Peyer's patch (tissue), 4 donors: ENCODE measurements at places on chromosomes 12 and 14.
A peak's percentile ranks its signal among the peaks of the same experiment; 100 is the strongest.

GRCh38 chr14:83071888-83072501 lies 1538.3 kb upstream of the SEL1L start:
- no peak overlapping the region for H3K4me3 ChIP-seq
- no peak for DNase-seq
- no peak overlapping the region for H3K27ac ChIP-seq

GRCh38 chr14:58166005-58166983 lies 14.3 kb upstream of the ARMH4 start:
- no peak overlapping the region for H3K27ac ChIP-seq
- H3K4me1 ChIP-seq = no peaks in the 10 kb centered on the region
- no peaks in the 10 kb centered on the region for H3K27me3 ChIP-seq
- H3K36me3 ChIP-seq = no peaks in the 10 kb centered on the region
- no peak overlapping the region for H3K4me3 ChIP-seq
- peak; percentile 70 for DNase-seq

GRCh38 chr14:21669284-21669683 lies 4.3 kb downstream of the OR4E1 start:
- H3K4me3 ChIP-seq = no peak overlapping the region
- no peaks in the 10 kb centered on the region for H3K4me1 ChIP-seq
- no peak for DNase-seq

DNA sequence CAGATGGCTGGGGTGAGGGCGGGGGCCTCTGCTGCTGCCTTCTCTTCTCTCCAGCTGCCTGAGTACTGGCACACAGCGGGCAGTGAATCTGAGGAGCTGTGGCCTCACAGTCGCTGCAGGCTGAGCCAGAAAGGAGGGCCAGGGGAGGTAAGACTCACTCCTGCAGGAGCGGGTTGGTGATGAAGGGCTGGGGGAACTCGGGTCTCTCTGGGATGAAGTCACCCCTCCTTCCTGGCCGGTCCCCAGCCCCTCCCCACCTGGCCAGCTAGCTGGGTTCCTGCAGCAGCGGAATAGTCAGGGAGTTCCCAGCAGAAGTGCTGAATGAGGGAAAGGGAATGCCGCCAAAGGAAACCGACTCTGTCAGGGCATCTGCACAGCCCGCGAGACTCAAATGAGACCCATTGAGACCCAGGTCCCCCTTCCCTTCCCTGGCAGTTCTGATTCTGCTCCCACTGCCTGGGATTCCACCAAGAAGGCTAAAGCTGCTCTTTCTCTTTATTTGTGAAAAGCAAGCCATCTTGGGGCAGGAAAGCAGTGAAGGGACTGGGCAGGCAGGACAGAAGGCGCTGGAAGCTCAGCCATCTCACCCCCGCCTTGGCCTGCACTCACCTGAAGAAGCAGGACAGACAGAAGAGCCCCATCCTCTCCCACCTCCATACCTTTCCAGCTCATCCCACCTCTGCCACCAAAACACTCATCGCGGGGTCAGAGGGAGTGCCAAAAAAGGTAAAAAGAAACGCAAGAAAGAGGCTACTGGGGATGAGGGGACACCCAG lies 5.3 kb downstream of the NGB start:
- H3K27me3 ChIP-seq = peaks cover 3% of the 10 kb centered on the region
- DNase-seq = no peak
- no peaks in the 10 kb centered on the region for H3K36me3 ChIP-seq
- no peak overlapping the region for H3K27ac ChIP-seq
- no peaks in the 10 kb centered on the region for H3K4me1 ChIP-seq

DNA sequence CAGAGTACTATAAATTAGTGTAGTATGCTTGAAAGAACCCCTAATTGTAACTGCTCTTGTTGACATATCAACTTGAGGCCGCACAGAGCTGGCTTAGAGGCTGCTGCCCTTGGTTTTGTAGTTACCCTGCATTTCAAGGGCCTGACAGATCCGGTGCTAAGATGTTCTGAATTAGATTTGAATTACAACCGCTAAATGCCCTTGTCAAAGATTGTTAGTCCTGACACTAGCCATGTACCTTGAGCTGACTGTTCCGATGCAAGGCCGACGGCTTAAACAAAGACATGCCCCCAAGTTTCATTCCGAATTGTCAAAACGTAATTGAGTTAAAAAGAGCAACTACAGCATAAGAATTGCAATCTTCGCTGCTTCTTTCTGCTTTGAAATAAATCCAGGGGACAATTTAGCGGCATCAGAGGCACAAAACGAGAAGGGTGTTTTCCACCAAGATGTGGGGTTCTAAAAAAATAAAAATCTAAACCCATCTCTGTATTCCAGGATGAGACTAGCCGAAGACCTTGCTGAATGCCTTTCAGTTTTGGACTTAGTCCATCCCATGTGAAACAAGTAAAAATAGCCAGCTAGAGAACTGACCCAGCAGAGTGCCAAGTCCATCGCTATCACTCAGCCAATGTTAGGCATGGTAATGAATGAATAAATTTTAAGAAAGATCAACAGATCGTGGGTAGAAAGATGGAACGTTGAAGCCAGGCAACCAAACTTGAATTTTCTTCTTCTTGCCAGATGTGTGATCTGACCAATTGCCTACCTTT lies 148.7 kb downstream of the DICER1 start:
- no peaks in the 10 kb centered on the region for H3K27me3 ChIP-seq
- no peaks in the 10 kb centered on the region for H3K4me1 ChIP-seq
- DNase-seq = no peak
- H3K36me3 ChIP-seq = no peaks in the 10 kb centered on the region
- no peak overlapping the region for H3K4me3 ChIP-seq
- H3K27ac ChIP-seq = no peak overlapping the region

DNA sequence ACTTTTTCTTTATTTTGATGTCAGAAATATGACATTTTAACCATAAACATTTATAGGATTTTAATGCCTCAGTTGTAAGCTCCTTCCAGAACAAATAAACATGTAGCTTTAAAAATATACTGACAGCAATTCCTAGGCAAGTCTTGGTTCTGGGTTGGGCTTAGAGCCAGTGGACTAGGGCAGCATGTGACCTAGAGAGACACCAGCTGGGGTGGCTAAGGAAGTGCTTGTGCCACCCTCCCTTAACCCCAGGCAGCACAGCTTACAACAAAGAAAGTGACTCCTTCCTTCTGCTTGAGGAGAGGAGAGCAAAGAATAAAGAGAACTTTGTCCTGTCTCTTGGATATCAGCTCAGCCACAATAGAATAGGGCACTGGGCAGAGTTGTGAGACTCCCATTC lies 61.6 kb upstream of the KTN1 start:
- no peaks in the 10 kb centered on the region for H3K27me3 ChIP-seq
- DNase-seq = no peak
- H3K4me1 ChIP-seq = no peaks in the 10 kb centered on the region
- H3K36me3 ChIP-seq = no peaks in the 10 kb centered on the region
- no peak overlapping the region for H3K27ac ChIP-seq
- H3K4me3 ChIP-seq = no peak overlapping the region

DNA sequence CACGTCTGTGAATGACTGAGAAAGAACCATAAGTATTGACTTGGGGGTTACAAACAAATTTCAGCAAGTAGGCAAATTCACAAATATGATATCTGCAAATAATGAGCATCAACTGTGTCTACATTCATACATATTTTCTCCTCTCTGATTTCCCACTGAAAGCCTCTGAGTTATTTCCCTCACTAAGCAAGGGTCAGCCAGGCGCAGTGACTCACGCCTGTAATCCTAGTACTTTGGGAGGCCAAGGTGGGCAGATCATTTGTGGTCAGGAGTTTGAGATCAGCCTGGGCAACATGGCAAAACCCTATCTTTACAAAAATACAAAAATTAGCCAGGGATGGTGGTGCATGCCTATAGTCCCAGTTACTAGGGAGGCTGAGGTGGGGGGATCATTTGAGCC lies 80.8 kb downstream of the SLC25A21 start:
- H3K27me3 ChIP-seq = no peaks in the 10 kb centered on the region
- H3K4me1 ChIP-seq = no peaks in the 10 kb centered on the region
- no peak overlapping the region for H3K27ac ChIP-seq
- no peak overlapping the region for H3K4me3 ChIP-seq

GRCh38 chr12:6698352-6699046 lies 2.1 kb downstream of the PIANP start:
- H3K4me3 ChIP-seq = no peak overlapping the region
- H3K36me3 ChIP-seq = no peaks in the 10 kb centered on the region
- no peaks in the 10 kb centered on the region for H3K4me1 ChIP-seq

- no peaks in the 10 kb centered on the region for H3K27me3 ChIP-seq
- DNase-seq = no peak
- no peak overlapping the region for H3K4me3 ChIP-seq
- no peak overlapping the region for H3K27ac ChIP-seq
Observed at GRCh38 chr12:120851444-120851843, 52.7 kb downstream of the SPPL3 start.

- H3K27ac ChIP-seq = no peak overlapping the region
- H3K27me3 ChIP-seq = no peaks in the 10 kb centered on the region
- DNase-seq = no peak
- H3K36me3 ChIP-seq = no peaks in the 10 kb centered on the region
Observed at GRCh38 chr12:96506776-96507175, 17.4 kb downstream of the CFAP54 start.

DNA sequence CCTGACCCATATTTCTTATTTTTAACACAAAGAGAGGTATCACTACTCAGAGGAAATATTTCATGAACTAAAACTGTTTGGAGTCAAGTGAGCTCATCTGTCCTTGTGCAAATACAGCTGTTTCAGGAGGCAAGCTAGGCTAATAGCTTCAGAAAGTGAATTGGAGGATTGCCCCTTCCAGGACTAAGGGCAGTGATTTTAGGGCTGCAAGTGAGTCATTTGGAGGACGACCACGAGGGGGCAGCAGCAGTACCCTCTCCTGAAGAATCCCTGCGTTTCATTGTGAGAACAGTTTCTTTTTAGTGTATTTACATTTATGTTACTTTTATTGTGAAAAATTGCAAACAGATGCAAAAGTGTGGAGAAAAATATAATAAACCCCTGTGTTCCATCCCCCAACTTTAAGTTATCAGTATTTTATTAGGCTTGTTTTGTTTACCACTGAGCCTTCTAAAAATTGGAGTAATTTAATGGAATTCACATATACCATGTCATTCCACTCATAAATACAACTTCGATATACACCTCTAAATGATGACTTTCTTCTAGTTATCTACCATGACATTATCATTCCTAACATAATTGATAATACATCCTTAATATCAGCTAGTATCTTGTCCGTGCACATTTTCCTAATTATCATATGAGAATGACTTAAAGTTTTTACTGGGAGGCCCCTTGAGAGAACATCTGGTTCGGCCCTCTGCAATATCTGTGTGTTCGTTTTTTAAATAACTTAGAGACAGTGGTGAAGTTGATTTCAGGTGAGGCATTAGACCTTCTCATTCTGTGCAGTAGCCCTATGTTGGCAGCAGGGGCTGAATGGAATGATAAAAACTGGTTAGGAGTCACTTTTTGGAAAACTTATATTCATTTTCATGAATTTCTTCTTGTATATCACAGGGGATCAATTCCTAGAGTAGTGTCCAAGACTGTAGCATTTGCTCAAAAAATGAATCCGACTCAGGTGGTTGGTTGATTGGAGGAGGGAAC lies 13.7 kb downstream of the FOXJ2 start:
- H3K4me1 ChIP-seq = no peaks in the 10 kb centered on the region
- DNase-seq = peak; percentile 81
- H3K36me3 ChIP-seq = no peaks in the 10 kb centered on the region
- no peak overlapping the region for H3K27ac ChIP-seq

- DNase-seq = no peak
- no peaks in the 10 kb centered on the region for H3K4me1 ChIP-seq
Observed at GRCh38 chr14:23202001-23202400, 18.5 kb upstream of the SLC7A8 start.

- H3K4me3 ChIP-seq = no peak overlapping the region
- peaks cover 5% of the 10 kb centered on the region for H3K4me1 ChIP-seq
- H3K27me3 ChIP-seq = no peaks in the 10 kb centered on the region
- DNase-seq = no peak
- H3K36me3 ChIP-seq = no peaks in the 10 kb centered on the region
Observed at GRCh38 chr12:95978774-95979173, 17.4 kb downstream of the HAL start.

GRCh38 chr12:24815114-24815423 lies 133.8 kb downstream of the BCAT1 start:
- no peaks in the 10 kb centered on the region for H3K36me3 ChIP-seq
- H3K27me3 ChIP-seq = no peaks in the 10 kb centered on the region
- no peaks in the 10 kb centered on the region for H3K4me1 ChIP-seq
- no peak for DNase-seq

GRCh38 chr12:49471557-49471956 lies 67.3 kb upstream of the KCNH3 start:
- no peak overlapping the region for H3K4me3 ChIP-seq
- H3K27ac ChIP-seq = no peak overlapping the region
- DNase-seq = no peak
- H3K4me1 ChIP-seq = no peaks in the 10 kb centered on the region
- H3K27me3 ChIP-seq = no peaks in the 10 kb centered on the region
- H3K36me3 ChIP-seq = no peaks in the 10 kb centered on the region

DNA sequence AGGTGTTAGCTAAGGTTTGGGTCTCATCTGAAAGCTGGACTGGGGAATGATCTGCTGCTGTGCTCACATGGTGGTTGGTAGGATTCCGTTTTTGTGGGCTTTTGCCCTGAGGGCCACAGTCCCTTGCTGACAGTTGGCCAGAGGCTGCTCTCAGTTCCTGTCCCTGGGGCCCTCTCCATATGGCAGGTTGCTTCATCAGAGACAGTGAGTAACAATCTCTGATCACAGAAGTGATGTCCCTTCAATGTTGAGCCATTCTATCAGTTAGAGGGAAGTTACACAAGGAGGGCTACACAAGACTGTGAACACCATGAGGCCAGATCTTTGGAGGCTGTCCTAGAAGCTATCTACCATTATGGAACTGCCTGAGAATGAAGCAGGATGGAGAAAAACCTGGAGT lies 137.2 kb downstream of the AACS start:
- no peak overlapping the region for H3K27ac ChIP-seq
- no peak overlapping the region for H3K4me3 ChIP-seq
- no peaks in the 10 kb centered on the region for H3K4me1 ChIP-seq
- no peak for DNase-seq
- H3K27me3 ChIP-seq = no peaks in the 10 kb centered on the region

- H3K27me3 ChIP-seq = no peaks in the 10 kb centered on the region
- DNase-seq = peak; percentile 80
- H3K4me1 ChIP-seq = no peaks in the 10 kb centered on the region
Observed at GRCh38 chr14:67468378-67468730, 20.2 kb downstream of the TMEM229B start.

DNA sequence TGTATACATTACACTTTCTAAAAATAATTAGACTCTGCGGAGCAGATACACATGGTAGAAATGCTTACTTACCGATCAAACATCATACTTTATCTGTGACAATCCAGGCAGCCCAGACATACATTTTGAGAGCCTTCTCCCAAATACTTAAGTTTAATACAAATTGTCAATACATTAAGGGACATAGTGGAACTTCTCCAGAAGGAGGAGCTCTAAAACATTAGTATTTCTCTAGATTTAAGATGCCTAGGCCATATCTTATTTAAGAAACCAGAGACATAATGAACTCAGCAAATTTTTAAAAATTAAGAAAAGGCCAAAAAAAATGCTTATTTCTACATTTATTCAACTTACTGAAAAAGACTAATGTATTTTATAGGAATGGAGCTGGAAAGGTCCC lies 16.1 kb downstream of the ACSM4 start:
- no peak for DNase-seq
- no peaks in the 10 kb centered on the region for H3K4me1 ChIP-seq
- no peaks in the 10 kb centered on the region for H3K36me3 ChIP-seq
- no peak overlapping the region for H3K27ac ChIP-seq
